ENCODE measurements at places on chromosomes 4 and X.

GRCh38 chr4:48252313-48252712 lies 17.3 kb downstream of the TEC start:
- no peak for DNase-seq

DNA sequence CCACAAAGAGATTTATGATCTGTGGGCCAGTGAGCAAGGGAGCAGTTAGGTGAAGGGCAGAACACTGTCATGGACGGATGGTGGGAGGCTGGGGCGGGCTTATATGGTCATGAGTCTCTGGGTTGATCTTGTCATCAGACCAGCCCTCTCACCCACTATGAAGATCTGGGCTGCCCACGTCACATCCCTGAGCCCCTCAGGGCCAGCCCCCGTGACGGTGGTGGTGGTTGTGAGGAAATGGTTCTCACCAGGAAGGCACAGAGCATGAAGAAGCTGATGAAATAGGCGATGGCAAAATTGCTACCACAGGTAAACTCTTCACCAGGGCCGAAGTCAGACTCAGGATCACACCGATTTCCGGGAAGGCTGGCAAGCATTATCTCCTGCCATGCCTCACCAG lies 11.1 kb upstream of the SYP start:
- DNase-seq = no peak

DNA sequence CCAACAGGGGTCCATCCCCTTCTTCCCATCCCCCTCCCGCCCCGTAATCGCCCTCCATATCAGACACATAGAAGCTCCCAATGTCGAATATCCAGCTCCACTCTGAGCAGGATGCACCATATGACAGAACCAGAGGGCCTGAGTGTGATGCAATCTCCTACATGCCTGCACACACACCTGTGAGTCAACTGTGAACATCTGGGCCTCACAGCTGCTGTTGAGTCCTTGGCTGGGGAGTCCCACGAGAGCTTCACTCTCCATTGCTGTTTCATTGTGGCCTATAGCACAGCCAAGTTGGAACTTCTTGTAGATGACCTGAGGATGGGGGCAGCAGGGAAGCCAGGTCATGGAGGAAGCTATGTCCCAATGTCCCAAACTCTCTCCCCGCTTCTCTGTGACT lies 8.2 kb downstream of the SLC38A5 start:
- no peak for DNase-seq

DNA sequence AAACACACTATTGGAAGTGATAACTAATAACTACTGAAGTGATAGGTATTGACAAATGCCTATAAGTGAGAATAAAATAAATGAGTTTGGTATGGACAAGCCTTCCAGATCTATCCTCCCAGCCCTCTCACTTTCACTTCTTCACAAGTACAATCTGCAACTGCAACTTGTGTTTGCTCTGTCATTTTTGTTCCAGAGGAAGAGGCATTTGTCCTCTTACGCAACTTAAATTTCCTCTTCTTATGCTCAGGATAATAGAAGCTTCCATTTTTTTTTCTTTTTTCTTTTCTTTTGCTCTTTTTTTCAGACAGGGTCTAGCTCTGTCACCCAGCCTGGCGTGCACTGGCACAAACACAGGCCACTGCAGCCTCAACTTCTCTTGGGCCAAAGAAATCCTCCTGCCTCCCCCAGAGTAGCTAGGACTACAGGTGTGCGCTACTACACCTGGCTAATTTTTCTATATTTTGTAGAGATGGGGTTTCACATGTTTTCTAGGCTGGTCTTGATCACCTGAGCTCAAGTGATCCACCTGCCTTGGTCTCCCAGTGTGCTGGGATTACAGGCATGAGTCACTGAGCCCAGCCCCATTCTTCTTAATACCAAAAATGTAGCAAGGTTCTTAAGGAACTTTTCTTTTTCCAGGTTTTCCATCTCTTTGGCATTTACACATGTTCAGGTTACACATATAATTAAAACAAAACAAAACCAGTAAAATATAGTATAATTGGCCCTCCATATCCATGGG lies 73.1 kb downstream of the PDGFC start:
- DNase-seq = no peak

GRCh38 chr4:15716115-15716514 lies 13.2 kb downstream of the BST1 start:
- no peak for DNase-seq

DNA sequence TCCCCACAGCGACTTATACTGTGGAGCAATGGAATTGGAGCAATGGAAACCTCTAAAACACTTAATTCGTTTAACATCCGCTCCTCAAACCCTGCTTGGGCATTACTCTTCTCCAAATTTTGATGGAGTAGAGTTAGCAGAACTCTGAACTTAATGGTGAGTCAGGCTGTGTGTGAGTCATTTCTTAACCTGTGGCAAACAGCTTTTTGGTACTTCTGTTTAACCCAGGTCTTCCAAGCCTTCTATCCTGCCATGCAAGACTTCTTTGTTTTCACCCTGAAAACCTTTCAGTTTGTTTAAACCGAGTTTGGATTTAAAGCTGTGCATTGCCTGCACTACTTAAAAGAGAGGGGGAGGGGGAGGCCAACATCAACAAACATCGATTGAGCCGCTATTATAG lies 3.6 kb upstream of the AMOT start:
- DNase-seq = no peak

DNA sequence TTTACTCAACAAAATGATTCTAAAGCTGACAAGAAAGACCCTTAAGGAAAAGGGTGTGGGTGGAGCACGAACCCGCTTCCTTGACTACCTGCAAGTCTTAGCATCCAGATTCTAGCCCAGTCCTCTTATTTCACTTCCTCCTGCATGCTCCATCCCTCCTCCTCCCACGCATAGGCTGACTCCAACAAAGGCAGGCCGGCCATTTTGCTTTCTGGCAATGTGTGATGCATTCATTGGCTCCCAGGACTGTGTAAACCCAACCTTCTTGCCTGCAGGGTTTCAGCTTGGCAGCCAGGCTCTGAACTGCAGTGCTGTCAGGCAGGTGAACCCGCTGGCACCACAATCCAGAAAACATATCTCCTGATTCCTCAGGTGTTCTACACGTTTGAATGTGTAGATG lies 39.3 kb downstream of the RTL9 start:
- DNase-seq = no peak

DNA sequence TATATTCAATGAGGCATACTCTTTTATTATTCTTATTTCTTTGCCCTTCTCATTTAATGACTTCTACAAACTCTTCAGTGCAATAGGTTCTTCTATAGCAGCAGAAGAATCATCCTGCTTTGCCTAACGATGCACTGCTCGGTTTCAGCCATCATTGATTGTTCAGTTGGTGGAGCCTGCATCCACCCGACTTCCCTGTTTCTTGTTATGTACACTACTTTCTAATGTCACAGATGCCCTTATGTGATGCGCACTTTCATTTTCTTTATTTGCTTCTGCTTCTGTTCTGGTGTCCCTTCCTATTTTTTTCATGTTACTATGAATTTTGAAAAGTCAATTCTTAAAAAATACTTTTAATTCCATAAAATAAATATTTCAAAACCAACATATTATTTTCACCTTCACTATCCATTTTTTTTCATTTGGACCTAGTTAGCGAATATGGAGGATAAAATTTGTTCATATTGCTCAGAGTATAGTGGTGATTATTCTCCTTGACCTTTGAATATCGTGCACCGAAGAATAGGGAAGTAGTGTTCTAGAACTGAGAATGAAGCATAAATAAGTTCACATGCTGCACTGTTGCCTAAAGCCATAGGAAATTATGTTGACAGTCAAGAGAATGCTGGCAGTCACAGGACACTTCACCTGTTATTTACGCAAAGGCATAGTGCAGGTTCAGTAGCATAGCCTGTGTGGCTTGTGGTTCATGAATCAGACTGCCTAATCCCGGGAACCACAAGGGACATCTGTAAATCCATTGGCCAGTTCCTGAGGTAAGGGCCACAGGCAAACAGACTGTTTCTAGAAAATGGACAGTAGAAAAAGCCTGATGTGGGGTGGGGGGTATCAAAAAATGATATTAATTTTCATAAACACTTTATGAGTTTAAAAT lies 21.3 kb upstream of the SFRP2 start:
- no peak for DNase-seq
